ENCODE measurements at places on chromosomes 13 and 19. TPM values are rescaled to one million over a fixed set of nuclear protein-coding genes. Genes with fewer than 3 reads are reported as not detected.

- H3K4me1 ChIP-seq: no peaks in the 10 kb centered on the region
- H3K4me3 ChIP-seq: no peak overlapping the region
- no peak overlapping the region for H3K27ac ChIP-seq
Measured at GRCh38 chr13:66098931-66099628, 1131.1 kb downstream of the PCDH9 start.

DNA sequence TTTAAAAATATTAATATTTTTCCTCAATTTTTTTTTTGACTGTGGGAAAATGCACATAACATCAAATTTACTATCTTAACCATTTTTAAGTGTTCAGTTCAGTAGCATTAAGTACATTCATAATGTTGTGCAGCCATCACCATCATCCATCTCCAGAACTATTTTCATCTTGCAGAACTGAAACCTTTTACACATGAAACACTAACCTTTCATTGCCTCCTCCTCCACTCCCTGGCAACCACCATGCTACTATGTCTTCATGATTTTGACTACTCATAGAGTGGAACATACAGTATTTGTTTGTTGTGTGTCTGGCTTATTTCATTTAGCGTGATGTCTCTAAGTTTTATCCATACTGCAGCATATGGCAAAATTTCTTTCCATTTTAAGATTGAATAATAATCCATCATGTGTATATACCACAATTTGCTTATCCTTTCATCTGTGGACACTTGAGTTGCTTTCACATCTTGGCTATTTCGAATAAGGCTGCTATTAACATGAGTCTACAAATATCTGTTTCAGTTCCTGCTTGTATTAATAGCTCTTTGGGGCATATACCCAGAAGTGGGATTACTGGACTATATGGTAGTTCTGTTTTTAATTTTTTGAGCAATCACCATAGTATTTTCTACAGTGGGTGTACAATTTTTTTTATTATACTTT, 376.4 kb downstream of the MTUS2 start:
- DNase-seq: no peak
- H3K4me1 ChIP-seq: no peaks in the 10 kb centered on the region

The KIRREL2 gene
- polyA plus RNA-seq: 1.8 TPM

- peaks cover under 1% of the 10 kb centered on the region for H3K4me1 ChIP-seq
- no peak for DNase-seq
- H3K36me3 ChIP-seq: no peaks in the 10 kb centered on the region
- no peaks in the 10 kb centered on the region for H3K27me3 ChIP-seq
- H3K27ac ChIP-seq: no peak overlapping the region
Measured at GRCh38 chr13:106139377-106139776, 396.1 kb downstream of the EFNB2 start.

DNA sequence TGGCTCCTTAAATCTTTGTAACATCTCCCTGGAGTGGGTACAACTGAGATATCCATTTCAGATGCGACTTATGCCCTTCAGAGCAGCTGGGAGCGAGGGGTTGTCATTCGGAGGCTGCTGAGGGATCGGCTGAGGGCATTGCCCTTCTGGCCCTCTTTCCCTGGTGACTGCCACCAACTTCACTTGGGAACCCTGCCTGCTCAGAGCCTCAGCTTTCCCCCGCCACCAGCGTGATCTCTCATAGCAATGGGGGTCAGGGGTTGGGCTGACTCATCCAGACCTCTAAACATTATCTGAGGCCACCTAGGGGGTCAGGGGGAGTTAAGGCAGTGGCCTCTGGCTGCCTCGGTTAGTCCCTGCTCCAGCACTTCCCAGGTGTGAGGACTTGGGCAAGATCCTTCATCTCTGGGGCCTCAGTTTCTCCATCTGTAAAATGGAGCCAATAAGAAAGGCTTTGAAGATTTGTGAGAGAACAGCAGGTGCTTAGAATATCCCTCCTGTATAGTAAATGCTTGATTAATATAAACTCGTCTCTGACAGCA, 1.1 kb downstream of the PRX start:
- DNase-seq: no peak
- no peak overlapping the region for H3K27ac ChIP-seq
- no peaks in the 10 kb centered on the region for H3K36me3 ChIP-seq
- peaks cover 23% of the 10 kb centered on the region for H3K4me1 ChIP-seq
- H3K27me3 ChIP-seq: no peaks in the 10 kb centered on the region
- no peak overlapping the region for H3K4me3 ChIP-seq

The SIGLEC6 gene
- 0.09 TPM for polyA plus RNA-seq

Measured in large intestine (tissue), 12 donors.